ENCODE measurements at places on chromosomes 11 and 22.
A peak's percentile ranks its signal among the peaks of the same experiment; 100 is the strongest.

GRCh38 chr11:120863359-120863758 is 160.5 kb upstream of the TBCEL start:
- DNase-seq, result no peak

DNA sequence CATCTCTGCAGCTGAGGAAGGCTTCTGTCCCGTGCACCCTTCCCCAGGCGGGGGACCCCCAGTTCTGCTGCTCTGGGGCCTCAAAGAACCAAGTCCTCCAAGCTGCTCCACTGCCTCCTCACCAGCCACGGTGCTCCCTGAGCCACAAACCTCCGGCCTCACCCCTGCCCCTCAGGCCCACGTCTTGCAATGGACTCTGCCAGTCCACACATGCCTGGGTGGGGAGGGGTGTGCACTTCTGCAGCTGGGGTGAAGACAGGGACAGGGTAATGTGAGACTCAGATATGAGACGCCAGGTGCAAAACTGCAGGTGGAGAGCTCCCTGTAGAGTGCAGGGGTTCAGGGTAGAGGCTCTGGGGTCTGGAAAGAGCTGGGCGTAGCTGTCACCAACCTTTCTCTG is 3.2 kb upstream of the PTDSS2 start:
- DNase-seq, result no peak

GRCh38 chr11:130314184-130314749 is 450 bp downstream of the ZBTB44 start:
- peak; percentile 19 for DNase-seq

DNA sequence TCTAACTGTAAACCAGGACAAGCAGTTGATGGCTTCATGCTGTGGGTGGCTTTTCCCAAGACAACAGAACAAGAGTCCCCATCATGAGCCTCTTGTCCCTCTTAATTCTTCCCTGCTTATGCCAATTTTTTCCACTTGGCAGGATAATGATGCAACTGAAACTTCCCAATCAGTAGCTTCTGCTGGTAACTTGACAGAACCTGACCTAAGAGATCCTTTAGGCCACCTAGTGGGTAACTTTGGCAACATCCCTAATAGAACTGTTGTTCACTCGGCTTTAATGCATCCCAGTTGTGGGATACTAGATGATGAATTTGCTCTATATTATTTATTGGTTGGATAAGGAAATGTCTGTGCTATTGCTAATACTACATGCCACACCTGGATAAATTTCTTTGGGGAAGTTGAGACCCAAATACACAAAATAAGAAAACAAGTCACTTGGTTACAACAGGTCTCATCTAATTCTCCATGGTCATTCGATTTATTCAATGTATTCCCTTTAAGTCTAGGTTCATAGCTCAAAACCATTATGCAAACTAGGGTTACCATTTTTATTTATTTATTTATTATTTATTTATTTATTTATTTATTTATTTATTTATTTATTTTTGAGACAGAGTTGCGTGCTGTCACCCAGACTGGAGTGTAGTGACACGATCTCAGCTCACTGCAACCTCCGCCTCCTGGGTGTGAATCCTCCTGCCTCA is 41.4 kb upstream of the NFAM1 start:
- DNase-seq, result no peak

DNA sequence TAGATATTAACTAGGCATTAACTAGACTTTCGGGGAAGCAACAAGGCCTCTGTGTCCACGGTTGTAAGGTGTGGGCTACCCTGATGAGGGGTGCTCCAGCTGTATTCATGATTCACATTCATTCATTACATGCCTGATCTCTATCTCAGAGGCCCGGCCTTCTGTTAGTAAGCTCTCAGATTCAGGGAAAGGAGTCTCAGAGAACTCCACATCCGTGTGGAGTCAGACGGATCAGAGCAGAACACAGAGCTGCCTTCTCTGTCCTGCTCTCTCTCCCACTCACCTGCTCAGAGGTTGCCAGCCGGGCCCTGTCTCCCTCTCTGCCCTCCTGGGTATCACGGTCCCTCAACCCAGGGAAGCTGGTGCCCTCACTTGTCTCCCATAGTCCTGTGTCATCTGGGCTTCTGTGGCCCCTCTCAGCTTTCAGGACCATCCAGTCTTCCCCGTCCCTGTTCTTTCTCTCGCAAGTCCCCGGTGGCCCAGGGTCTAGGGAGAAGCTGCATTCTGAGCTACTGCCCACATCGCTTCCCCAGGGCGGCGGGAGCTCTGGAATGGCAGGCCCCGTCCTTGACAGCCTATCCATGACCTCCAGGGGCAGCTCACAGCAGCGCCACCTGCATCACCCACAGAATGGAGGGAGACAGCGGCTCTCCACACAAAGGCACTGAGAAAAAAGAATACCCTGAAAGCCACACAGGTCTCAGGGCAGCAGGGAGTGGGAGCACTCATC is 4.3 kb downstream of the TP53AIP1 start:
- no peak for DNase-seq

DNA sequence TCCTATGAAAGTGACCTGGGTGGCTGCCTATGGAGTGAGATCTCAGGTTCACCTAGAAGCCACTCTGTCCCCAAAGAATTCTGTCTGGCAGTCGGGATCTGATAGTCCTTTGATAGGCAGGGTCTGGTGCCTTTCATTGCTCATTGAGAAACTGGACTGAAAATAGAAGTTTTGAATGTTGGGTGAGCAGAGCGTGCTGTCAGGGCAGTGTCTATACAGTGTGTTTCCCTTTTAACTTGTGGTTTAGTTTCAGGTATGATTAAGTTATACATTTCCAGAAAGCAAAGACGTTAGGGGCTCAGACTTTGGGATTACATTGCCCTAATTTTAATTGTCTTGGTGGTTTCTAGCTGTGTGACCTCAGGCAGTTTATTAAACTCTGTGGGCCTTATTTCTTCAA is 111.3 kb upstream of the PAX6 start:
- DNase-seq, result no peak

GRCh38 chr11:125481531-125481930 is 14.5 kb downstream of the FEZ1 start:
- DNase-seq, result peak; percentile 32

DNA sequence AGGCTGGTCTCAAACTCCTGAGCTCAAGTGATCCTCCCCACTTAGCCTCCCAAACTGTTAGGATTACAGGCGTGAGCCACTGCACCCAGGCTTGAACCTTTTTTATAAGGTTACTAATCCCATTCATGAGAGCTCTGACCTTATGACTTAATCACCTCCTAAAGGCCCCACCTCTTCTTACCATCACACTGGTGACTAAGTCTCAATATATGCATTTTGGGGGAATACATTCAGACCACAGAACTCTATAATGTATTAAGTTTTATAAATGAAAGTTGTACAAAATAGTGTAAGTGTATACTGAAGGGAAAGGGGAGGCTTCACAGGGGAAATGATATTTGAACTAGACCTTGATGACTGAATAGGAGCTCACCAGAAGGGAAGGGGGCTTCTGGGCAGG is 28.4 kb upstream of the RBFOX2 start:
- DNase-seq, result no peak

GRCh38 chr11:11531131-11531908 is 90.5 kb downstream of the GALNT18 start:
- DNase-seq, result no peak

DNA sequence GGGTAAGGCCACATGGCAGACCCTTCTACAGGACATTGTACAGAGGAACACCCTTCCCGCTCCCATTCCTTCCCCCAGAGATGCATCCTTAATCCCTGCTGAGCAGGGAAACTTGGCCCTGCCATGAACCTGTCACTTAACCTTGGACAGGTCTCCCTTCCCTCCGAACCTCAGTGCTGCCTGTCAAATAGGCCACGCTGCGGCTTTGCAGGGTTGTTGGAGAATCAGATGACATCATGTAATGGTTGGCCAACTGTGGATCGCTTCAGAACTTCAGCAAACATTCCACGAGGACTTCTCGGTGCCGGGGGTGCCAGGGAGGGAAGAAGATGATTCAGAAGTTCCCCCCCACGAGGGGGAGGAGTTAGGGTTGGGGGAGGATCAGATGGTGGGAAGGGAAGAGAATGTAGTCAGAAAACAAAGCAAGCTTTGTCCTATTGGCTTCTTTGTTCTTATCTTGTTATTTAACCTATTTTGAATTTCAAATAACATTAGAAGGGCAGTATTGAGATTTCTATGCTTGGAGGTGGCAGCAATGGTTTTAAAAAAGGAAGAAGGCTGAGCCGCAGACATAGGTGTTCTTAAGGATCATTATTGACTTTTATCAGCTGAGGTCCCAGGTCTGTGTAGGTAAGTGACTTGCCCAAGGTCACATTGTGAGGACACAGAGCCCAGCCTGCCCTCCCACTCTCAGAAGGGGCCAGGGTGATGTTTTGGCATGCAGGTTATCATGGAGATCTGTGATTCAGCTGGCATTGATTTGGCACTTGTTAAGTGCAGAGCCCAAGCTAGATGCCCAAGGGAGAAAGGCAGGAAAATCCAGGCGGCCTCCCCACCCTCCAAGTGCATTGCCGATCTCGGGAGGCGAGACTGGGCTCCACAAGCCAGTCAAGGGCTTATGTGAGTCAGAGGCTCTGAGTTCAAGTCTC is 3.1 kb downstream of the CDC42EP1 start:
- DNase-seq, result no peak

GRCh38 chr11:104858882-104859775 is 39.1 kb downstream of the CASP12 start:
- no peak for DNase-seq

DNA sequence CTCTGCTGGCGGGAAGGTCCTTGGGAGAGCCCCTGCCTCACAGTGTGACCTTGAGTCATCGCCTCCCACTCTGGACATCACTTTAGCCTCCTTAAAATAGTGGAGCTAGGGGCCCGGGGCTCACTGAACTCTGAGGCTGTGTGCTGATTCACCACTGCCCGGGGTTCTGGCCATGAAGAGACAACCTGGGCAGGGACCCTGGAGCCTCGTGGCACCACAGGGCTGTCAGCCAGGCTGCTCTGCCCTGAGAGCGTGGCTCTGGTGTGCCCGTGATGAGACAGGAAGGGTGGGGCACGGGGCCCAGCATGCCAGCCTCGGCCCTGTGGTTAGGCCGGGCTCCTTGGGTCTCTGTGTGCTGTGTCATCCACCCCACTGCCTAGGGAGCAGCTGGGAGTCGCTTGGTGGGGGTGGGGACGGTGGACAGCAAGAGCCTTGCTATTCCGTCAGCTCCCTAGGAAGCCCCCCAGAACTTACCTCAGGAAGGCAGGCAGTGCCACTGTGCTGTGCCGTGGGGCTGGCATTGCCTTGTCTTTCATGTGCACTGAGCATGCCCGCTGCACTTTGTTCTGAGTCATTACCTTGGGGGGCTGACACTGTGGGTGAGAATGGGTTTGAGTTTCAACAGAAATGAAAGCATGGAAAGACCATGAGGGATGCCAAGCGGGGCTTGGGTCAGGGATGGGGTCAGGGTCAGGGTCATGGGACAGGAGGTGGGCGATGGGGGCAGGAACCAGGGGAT is 31.7 kb downstream of the TPCN2 start:
- no peak for DNase-seq

DNA sequence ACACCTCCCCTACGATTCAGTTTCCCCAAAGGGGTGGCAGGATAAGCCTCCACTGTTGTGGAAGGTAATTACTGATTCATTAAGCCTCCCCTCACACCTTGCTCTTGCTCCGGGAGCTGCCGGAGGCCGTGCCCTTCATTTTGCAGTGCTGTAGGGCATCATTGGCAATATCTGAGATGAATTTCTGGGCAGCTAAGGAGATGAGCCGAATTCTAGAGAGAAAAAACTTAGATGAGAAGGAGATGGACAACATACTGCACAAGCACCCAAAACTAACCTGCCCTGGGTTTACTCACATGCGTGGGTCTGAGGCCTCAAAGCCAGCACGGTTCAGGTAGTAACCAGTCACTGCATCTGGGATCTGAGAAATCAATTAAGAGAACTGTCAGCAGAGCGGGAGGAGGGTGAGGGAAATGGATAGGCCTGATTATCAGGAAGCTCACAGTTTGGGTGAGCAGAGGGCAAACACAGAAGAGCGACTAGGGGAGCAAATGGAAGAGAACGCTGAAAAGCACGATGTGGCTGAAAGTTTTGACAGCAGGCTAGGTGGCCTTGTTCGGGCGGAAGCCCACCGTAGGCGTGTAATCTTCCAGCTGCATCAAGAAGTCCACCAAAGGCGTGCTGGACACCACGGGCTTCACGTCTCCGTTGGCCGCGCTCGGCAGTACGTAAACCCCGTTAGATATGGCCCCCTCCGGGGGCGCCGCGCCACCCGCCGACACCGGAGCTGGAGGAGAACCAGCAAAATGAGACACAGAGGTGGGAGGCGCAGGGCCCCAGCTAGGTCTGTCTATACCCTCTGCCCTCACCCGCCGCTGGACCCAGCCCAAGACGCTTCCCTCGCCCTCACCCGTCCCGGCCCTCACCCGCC is 689 bp downstream of the TAF10 start:
- DNase-seq, result no peak

DNA sequence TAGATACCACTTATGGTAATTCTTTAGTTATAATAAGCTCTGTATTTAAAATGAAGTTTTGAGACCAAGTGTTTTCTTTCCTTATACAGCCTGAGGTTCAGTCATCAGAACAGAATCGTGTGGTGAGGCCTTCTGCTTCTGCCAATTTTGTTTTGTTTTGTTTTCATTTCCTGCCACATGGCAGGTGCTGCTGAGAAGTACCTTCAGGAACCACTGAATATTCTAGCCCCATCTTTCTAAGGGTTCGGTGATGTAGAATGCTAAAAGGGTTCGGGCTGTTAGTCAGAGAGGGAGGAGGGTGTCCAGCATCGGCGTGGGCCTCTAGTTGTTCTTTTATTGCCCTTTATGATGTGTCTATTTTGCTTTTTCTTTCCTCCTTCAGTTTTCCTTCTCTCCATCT is 25.8 kb downstream of the TNRC6B start:
- DNase-seq, result no peak

DNA sequence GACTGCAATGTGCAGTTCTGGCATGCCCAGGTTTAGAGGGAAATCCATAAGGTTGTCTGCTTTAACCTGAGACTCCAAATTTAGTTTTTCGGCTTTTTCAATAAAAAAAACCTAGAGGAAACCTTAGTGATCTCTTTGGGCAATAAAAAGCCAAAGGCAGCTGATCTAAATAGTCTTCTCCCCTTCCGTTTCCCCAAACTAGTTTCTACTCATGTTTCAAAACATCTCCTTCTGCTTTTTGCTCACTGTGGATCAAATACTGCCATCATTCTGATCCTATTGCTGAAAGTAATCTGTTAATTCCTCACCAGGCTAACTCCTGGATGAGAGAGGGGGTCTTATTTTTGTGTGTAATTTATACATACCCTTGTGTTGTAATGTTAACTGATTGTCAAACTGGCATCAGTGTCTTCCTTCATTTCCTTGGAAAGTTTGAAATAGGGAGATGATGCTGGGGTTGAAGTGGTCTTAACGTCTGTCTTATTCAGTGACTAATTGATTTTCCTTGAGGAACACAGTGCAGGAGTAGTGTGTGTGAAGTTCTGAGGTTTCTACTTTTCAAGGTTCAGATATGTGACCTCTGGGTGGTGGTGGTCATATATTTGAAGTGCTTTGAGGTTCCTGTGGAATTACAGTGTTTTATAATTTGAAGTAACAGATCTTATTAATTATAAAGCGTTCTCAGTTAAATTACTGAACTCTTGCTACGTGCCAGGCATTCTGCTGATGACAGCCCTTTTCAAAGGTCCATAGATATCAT is 55.0 kb downstream of the ARHGAP42 start:
- DNase-seq, result no peak

- DNase-seq, result no peak
Measured at GRCh38 chr11:85845124-85845631, 10.0 kb upstream of the CCDC83 start.

- DNase-seq, result no peak
Measured at GRCh38 chr11:79488286-79488685, 47.5 kb upstream of the TENM4 start.

GRCh38 chr11:32428665-32429303 is 6.6 kb downstream of the WT1 start:
- no peak for DNase-seq
